ENCODE measurements at places on chromosomes 5 and 9. TPM values are rescaled to one million over a fixed set of nuclear protein-coding genes. Genes with fewer than 3 reads are reported as not detected.
A peak's percentile ranks its signal among the peaks of the same experiment; 100 is the strongest.

- H3K36me3 ChIP-seq: no peaks in the 10 kb centered on the region
- DNase-seq: no peak
- H3K4me1 ChIP-seq: peaks cover 10% of the 10 kb centered on the region
Observed at GRCh38 chr5:98769210-98769958, 4.1 kb upstream of the RGMB start.

Gene TSSK1B
- 0.88 TPM for total RNA-seq

GRCh38 chr9:83977196-83977595 is 2.8 kb downstream of the HNRNPK start:
- peaks cover 34% of the 10 kb centered on the region for H3K36me3 ChIP-seq
- DNase-seq: no peak
- H3K27ac ChIP-seq: no peak overlapping the region
- H3K4me3 ChIP-seq: peak overlapping the region; percentile 88
- peaks cover 17% of the 10 kb centered on the region for H3K4me1 ChIP-seq

DNA sequence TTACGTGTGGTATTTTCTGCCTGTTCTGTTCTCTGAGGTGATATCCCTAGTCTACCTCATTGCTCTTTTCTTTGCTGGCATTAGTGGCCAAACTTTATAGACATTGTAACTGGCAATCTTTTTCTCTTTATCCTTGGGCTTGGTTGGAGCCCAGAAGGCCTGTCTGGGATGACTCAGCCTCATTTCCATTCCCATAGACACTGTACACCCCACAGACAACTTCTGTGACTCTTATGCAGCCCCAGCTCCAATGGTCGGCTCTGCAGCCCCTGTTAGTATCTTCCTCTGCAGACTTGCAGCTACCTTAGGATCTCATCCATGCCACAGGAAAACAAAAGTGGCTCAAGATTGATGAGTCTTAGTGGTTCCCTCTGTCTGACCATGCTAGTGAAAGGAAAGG is 79.8 kb downstream of the CFAP95 start:
- H3K36me3 ChIP-seq: no peaks in the 10 kb centered on the region
- peaks cover 3% of the 10 kb centered on the region for H3K27me3 ChIP-seq
- no peak for DNase-seq
- H3K27ac ChIP-seq: no peak overlapping the region

GRCh38 chr9:93898502-93899426 is 56.4 kb downstream of the BARX1 start:
- no peak for DNase-seq
- H3K4me1 ChIP-seq: no peaks in the 10 kb centered on the region
- H3K27me3 ChIP-seq: no peaks in the 10 kb centered on the region
- H3K4me3 ChIP-seq: no peak overlapping the region

GRCh38 chr9:88237991-88238571 is 99.8 kb upstream of the SPATA31C2 start:
- DNase-seq: no peak
- no peak overlapping the region for H3K27ac ChIP-seq
- H3K4me1 ChIP-seq: no peaks in the 10 kb centered on the region

Gene CDC25C
- total RNA-seq: 1.1 TPM

DNA sequence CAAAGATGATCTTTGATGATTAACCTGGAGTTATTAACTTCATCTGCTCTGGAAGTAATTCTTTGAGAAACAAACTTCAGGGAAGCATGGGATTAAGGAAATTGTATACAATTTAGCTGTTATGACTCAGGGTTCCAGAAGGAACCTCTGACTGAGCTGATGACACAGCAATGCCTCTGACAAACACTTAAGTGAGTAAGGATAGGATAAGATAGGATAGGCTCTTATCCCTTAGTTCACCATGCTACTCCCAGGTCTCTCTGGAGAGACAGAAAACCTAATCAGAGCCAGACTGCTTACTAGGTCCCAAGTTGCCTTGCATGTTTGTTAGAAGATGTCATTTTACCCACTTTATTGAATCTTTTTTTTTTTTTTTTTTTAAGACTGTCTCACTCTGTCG is 12.6 kb upstream of the TMEM38B start:
- H3K4me1 ChIP-seq: no peaks in the 10 kb centered on the region
- DNase-seq: no peak
- no peak overlapping the region for H3K4me3 ChIP-seq
- no peaks in the 10 kb centered on the region for H3K36me3 ChIP-seq
- no peak overlapping the region for H3K27ac ChIP-seq

DNA sequence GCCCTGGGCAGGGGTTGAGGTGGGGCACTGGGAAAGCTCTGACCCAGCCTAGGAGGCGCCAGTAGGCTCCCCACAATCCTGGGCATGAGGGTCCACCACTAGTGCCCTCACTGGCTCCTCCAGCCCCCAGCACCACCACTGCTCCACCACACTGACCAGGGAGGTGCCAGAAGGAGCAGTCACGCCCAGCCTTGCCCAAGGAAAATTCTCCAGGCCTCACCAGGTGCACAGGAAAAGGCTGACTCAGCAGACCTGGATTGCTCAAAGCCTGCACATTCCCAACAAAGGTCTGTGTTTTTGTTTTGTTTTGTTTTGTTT is 62.9 kb downstream of the ZNF354C start:
- no peaks in the 10 kb centered on the region for H3K27me3 ChIP-seq
- H3K36me3 ChIP-seq: no peaks in the 10 kb centered on the region
- no peaks in the 10 kb centered on the region for H3K4me1 ChIP-seq
- H3K27ac ChIP-seq: no peak overlapping the region
- no peak for DNase-seq
- no peak overlapping the region for H3K4me3 ChIP-seq

DNA sequence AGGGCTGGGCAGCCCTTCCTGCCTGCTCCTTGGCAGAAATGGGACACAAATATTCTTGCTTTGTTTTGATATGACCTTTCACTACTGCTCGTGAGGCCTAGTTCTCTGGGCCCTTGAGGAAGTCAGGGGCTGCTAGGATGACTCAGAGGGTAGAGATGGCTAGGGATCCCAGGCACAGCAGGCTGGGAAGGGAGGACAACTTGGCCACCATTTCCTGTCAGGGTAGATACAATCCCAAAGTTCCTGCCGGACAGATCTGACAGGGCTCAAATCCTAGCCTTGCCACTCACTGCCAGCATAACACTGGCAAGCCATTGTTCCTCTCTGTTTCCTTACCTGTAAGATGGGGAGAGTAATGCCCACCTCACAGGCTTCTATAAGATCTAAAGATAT is 31.7 kb upstream of the MEIKIN start:
- H3K27ac ChIP-seq: no peak overlapping the region
- no peaks in the 10 kb centered on the region for H3K36me3 ChIP-seq
- no peak overlapping the region for H3K4me3 ChIP-seq
- no peaks in the 10 kb centered on the region for H3K4me1 ChIP-seq

Gene TRIM36
- 0.76 TPM for total RNA-seq

Gene CDH10
- total RNA-seq: not detected

DNA sequence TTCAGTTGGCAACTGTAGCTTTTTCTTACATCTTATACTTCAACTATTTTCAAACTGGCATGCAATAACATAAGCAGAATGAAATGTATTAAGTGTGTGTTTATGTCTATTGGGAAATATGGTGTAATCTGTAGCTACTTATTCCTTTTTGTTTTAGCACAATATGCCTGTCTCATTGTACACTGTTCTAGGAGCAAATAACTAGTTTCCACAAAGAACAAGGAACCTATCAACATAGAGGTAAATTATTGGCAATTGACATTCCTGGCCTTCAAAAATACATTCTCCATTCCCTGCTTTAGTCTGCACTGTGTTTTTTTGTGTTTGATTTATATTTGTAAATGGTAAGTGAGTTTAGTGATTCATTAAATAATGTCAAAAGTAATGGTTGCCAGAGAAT is 75.7 kb downstream of the FBXL7 start:
- H3K4me3 ChIP-seq: no peak overlapping the region
- no peak for DNase-seq
- no peak overlapping the region for H3K27ac ChIP-seq
- no peaks in the 10 kb centered on the region for H3K36me3 ChIP-seq
- H3K4me1 ChIP-seq: peaks cover 15% of the 10 kb centered on the region

Gene ANKRD33B
- 6.5 TPM for total RNA-seq

Gene OBP2B
- not detected for total RNA-seq

Gene STX17
- 29.0 TPM for total RNA-seq

Gene PITX1
- 1,232 TPM for total RNA-seq

Gene CAPSL
- not detected for total RNA-seq

Gene MINAR2
- not detected for total RNA-seq

GRCh38 chr5:16574789-16575721 is 41.7 kb downstream of the RETREG1 start:
- H3K36me3 ChIP-seq: no peaks in the 10 kb centered on the region
- H3K27ac ChIP-seq: no peak overlapping the region
- H3K4me1 ChIP-seq: peaks cover 14% of the 10 kb centered on the region
- no peak overlapping the region for H3K4me3 ChIP-seq

- no peaks in the 10 kb centered on the region for H3K4me1 ChIP-seq
- H3K27me3 ChIP-seq: no peaks in the 10 kb centered on the region
- no peaks in the 10 kb centered on the region for H3K36me3 ChIP-seq
Observed at GRCh38 chr9:117290856-117291622, 123.8 kb downstream of the ASTN2 start.

DNA sequence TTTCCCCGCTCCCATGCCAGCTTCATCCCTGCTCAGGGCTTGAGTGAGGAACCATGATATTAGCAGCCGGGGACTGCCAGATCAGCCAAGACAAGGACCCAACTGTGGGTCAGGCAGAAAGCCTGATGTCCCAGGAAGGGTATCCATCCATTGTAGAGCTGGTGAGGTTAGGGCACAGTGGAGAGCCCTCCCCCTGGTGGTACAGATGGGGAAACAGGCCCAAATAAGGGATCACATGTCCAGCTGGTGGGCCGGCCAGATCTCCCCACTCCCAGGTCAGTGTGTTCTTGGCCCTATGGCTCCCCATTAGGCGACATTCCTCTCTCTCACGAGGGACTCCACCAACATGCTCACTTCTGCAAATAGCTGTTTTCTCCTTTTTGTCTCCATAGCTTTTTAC is 9.0 kb downstream of the CDX1 start:
- DNase-seq: no peak
- H3K36me3 ChIP-seq: no peaks in the 10 kb centered on the region
- no peak overlapping the region for H3K4me3 ChIP-seq
- peaks cover 19% of the 10 kb centered on the region for H3K4me1 ChIP-seq
- no peaks in the 10 kb centered on the region for H3K27me3 ChIP-seq
- no peak overlapping the region for H3K27ac ChIP-seq

Gene CEP72
- 2.7 TPM for total RNA-seq

Gene EFNA5
- total RNA-seq: 15.2 TPM

DNA sequence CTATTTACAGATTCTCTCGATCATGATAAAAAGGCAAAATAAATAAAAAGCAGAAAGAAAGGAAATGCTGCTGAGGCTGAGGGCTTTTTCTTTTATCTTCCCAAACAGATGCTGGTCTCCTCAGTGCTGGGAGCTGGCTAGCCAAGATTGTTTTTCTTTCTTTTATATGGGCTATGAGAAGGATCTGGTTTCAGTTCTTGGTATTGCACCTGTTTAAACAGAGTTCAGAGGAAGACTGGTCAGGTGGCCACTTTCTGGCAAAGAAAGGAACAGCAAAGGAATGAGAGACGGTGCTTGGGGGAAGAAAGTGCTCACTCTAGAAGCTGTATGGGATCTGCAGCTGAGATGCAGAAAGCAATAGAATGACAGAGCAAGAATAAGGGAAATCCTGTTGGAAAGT is 88.9 kb downstream of the SLF1 start:
- no peak overlapping the region for H3K4me3 ChIP-seq
- H3K27ac ChIP-seq: no peak overlapping the region
- H3K36me3 ChIP-seq: no peaks in the 10 kb centered on the region
- DNase-seq: no peak

DNA sequence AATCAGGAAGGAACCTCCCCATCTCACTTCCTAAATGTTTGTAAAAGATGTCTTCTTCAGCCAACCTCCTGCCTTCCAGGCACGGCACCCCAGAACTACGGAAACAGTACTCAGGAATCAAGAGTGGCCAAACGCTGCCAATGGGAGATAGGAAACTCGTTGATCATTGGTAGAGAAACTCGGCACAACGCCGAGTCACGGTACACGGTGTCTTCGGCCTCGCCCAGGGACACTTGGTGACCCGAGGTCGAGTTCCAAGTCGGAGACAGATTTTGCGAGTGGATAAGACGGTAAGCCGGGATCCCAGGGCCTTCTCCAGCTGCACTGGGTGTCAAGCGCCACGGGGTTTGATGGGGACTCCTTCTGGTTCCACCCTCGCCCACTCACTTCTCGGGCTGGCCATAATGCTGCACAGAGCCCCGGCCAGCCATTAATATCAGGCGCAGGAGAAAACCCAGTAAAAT is 343 bp downstream of the KIAA0825 start:
- H3K27ac ChIP-seq: peak overlapping the region; percentile 85
- no peaks in the 10 kb centered on the region for H3K27me3 ChIP-seq
- peak overlapping the region; percentile 80 for H3K4me3 ChIP-seq
- H3K36me3 ChIP-seq: no peaks in the 10 kb centered on the region

GRCh38 chr9:87643107-87643650 is 82.7 kb upstream of the CTSL start:
- no peaks in the 10 kb centered on the region for H3K36me3 ChIP-seq
- no peak for DNase-seq
- H3K4me1 ChIP-seq: no peaks in the 10 kb centered on the region
- H3K27me3 ChIP-seq: no peaks in the 10 kb centered on the region

DNA sequence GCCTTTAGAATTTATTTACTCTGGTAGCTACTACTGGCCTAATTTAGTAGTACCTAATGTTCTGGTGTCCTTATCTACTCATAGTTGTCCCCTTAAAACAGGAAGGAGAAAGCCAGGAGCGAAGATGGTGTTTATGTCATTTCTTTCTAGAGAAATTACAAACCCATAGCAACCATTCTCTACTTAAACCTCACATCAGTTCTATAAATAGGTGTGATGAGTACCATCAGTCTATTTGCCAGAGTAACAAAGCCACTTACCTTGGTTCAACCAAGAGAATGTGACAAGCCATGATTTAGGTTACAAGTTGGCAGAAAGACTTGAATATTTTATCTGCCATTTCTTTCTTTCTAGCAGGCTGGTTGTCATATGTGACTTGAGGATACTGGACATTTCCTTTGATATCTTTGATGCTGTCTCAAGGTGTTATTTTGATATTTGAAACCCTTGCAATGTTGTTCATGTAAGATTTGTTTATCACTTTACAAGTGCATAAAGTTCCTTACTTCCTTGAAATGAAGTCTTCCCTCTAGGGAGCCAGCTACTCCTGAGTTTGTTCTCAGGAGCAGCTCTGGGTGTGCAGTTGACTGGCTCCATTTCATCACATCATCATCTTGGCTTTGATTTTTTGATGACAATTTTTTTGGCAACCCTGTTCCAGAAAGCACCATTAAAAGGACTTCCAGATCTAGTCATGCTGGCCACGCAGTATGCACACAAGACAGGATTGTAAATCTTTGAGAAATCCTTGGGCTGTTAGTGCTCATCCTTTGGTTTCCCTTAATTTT is 286.8 kb downstream of the ARHGAP26 start:
- no peak overlapping the region for H3K27ac ChIP-seq
- H3K4me1 ChIP-seq: no peaks in the 10 kb centered on the region
- H3K27me3 ChIP-seq: no peaks in the 10 kb centered on the region
- peaks cover 19% of the 10 kb centered on the region for H3K36me3 ChIP-seq

Gene CNTFR
- total RNA-seq: 0.40 TPM

Gene PRSS3
- total RNA-seq: 64.0 TPM

- H3K4me3 ChIP-seq: no peak overlapping the region
- peak overlapping the region; percentile 62 for H3K27ac ChIP-seq
- H3K36me3 ChIP-seq: no peaks in the 10 kb centered on the region
- peaks cover 61% of the 10 kb centered on the region for H3K4me1 ChIP-seq
- no peak for DNase-seq
Observed at GRCh38 chr5:171989946-171990712, 16.3 kb downstream of the FBXW11 start.

Gene SLC6A19
- not detected for total RNA-seq
